ENCODE measurements at places on chromosomes 11 and 22.
A peak's percentile ranks its signal among the peaks of the same experiment; 100 is the strongest.

- no peak for DNase-seq
These were observed 1075.5 kb downstream of the OPCML start for GRCh38 chr11:132456751-132457328.

DNA sequence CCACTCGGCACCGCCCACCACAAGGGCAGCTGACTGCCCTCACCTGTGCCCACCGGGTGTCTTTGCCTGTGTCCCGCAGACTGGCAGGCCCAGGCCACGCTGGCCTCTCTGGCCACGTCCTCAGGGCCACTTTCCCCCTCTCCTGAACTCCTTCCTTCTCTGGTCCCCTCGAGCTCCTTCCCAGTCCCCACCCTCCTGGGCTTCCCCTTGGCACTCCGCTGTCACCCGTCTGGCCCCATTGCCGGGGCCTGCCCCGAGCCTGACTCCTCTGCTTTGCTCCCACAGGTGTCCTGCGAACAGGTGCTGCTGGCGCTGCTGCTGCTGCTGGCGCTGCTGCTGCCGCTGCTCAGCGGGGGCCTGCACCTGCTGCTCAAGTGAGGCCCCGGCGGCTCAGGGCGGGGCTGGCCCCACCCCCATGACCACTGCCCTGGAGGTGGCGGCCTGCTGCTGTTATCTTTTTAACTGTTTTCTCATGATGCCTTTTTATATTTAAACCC lies 14.2 kb downstream of the MCAT start:
- no peak for DNase-seq

- peak; percentile 65 for DNase-seq
These were observed 26.9 kb downstream of the PICALM start for GRCh38 chr11:86041975-86042378.

DNA sequence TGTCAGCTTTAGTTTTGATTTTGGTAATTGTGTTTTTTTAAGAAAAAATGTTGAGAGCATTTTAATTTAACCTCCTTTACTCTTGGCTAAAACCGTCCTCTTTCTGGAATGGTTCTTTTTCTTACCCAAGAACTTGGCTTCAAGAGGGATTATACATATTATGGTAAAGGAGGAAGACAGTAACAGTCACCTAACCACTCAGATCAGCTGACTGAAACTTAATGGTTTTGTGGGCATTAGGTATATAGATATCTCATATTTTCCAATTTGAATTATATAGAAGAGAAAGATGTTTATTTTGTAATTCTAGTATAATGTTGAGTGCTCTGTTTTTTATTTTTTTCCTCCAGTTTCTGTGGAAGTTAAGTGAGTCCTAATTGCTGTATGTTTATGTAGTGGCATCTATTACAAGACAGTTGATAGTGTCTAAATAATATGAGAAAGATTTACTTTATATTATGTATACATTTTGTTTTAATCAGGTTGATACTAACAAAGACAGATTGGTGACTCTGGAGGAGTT lies 36.6 kb upstream of the NCR3LG1 start:
- DNase-seq: no peak

GRCh38 chr22:50076646-50077535 lies 8.3 kb downstream of the MLC1 start:
- DNase-seq: no peak

- no peak for DNase-seq
These were observed 924 bp downstream of the C11orf65 start for GRCh38 chr11:108466405-108466804.

DNA sequence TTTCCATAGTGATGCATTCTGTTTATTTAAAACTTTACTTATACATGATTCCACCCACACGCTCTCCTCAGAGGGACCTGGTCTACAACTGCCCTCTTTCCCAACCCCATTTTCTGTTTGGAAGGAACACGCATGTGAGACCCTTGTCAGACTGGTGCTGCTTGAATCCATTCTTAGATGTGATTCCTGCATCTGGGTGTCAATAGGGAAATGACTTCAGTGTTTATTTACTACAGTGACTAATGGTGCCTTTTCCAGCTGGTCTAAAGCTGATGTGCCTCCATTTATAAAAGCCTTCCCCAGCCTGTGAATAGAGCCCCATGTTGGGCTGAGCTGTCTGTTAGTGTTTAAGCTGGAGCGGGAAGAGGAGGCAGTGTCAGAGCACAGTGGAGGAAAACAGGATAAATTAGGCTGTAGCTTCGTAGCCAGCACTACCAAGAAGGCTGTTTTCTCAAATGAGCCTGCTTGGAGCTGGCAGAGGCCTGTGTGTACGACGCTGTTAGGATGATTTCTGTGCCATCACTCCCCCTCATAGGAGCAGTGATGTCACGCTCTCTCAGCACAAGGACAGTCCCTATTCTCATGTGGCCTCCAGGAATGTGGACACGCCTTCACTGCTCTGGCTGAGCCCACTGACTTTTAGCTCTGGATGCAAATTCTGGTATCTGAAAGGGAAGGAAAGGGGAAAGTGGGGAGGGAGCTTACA lies 18.9 kb upstream of the C11orf96 start:
- no peak for DNase-seq

DNA sequence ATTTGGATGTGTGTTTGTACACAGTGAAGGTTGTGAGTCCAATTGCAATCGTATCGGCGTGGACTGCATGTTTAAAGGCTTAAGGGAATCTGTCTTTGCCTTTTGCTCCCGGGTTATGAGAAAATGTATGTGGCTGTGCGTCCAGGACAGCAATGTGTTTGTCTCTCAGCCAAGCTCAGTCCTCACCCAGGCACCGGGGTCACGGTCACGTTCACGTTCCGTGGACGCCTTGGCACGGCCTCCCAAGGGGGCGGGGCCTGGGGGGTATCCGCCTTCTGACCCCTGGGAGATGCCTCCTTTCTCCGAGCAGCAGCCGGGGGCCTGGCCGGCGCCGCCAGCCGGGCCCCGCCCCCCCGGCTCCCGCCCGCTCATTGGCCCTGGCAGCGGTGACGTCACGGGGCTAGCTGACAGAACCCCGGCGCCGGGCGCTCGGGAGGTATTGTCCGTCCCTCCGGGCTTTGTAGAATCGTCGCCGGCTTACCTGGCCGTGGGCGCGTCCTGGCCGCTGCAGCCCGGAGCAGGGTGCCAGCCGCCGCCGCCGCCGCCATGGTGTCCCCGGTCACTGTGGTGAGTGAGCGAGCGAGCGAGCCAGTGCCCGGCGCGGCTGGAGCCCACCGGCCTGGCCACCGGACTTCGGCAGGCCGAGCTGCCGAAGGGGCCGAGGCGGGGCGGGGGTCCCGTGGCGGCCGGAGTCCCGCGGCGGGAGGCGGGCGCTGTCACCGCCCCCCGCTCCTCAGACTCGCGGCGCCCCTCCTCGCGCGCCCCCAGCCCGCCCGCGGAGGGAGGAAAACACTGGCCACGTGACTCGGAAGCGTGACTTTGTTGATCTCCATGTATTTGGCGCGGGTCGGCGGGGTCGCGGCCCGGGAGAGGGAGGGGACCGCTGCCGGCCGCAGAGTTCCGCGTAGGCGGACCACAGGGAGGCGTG lies at the start of gene TMEM86A:
Gene TMEM86A, plus strand, starts transcription at position 439 of the 928 bp plus-strand sequence. Its CDS starts 108 bp downstream, at position 547.
- peak; percentile 77 for DNase-seq

DNA sequence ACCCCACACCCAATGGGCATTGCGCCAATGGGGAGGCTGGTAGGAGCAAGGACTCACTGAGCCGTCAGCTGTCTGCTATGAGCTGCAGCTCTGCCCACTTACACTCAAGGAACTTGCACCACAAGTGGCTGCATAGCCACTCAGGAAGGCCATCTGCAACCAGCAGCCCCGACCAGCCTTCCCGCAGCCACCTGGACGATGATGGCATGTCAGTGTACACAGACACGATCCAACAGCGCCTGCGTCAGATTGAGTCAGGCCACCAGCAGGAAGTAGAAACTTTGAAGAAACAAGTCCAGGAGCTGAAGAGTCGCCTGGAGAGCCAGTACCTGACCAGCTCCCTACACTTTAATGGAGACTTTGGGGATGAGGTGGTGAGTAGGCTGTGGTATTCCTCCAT lies 59.8 kb upstream of the HORMAD2 start:
- no peak for DNase-seq

- DNase-seq: no peak
These were observed 585 bp downstream of the THYN1 start for GRCh38 chr11:134252346-134253187.

- no peak for DNase-seq
These were observed 27.7 kb upstream of the SMCO4 start for GRCh38 chr11:93570759-93571413.

GRCh38 chr11:17445240-17445795 lies 31.3 kb downstream of the ABCC8 start:
- DNase-seq: no peak

DNA sequence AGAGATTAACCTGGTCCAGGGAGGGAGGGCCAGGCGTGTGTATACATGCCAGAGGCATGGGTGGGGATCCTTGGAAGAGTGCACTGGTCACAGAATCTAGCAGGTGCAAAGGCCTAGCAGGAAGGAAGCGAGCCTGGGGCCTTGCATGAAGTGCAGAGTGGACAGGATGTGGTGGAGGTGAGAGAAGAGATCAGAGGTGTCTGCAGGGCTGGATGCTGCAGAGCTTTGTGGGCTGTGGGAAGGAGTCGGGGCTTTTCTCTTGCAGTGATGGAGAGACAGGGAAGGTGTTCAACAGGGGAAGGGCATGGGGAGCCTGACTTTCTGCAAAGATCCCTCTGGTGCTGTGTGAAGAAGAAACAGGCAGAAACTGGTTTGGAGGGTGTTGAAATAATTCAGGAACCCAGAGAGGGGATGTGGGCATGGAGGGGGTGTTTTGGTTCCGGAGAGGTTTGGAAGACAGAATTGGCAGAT lies 2.5 kb upstream of the TPST2 start:
- peak; percentile 67 for DNase-seq

DNA sequence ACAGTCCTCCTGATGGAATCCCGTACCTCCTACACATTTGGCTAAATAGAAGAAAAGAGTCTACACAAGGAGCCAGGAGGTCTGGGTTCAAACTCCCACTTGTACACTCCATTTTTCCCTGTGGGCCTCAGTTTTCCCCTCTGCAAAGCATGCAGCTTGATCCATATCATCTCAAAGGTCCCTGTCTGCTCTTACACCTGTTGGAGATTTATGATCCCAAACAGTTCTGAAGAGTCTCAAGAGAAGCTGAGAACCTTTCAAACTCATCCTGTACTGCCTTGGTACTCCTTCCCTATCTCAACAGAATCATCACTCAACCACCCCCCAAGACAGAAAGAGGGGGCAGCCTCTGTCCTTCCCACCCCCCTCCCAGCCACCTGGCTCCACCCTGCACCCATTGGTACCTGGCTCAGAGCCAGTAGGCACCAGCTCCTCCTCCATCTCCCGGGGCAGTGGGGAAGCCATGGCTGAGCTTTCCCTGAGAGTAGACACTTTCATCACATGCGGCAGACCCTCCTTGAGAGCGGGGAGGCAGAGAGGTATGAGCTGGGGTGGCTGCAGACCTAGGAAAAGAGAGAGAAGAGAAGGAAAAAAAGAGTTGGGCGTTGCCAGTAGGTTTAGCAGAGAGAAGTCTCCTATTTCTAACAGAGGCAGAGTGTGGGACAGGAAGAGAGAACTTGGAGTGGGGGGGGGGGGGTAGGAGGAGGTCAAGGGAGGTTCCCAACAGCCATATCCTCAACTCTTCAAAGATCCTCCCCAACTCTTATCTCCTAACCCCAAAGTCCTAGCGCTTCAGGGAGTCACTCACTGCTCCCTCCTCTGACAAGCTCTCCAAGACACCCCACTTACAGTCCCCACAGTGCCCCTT lies 3.1 kb downstream of the TNKS1BP1 start:
- no peak for DNase-seq

- DNase-seq: no peak
These were observed 8.6 kb downstream of the KCNQ1 start for GRCh38 chr11:2453436-2453835.

DNA sequence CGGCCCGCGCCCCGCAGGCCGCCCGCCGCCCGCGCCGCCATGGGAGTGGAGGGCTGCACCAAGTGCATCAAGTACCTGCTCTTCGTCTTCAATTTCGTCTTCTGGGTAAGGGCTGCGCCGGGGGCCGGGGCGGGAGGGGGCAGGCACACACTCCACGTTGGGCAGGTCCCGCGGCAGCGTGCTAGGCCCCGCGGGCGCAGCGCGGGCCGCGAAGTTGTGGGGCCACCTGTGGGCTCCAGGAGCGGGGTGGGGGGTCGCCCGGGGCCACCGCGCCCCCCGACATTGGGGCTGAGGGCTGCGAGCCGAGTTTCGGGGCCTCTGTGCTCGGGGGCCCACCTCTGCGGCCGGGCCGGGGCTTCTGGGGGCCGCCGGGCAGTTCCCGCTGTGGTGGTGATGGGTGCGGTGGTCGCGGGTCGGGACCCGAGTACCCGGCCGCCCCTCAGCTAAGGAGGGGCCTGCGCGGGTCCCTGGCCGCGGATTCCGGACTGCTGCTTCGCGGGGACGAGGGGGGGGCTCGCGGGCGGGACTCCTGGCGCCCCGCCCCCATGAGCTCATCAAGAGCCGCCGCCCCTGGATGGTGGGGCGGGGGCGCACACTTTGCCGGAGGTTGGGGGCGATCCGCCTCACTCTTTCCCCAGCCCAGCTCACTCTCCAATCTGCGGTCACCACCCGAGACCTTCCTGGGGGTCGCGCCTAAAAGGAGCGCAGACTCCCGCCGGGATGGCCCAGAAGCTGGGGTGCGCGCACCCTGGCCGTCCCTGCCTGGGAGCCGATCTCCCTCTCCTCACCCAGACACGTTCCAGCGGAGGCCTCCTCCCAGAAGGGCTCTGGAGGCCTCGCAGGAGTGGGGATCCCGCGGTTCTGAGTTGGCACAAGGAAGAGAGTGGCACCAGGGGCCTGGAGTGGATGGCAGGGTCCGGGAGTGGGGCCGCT lies 667 bp downstream of the CD81 start:
- no peak for DNase-seq

GRCh38 chr11:119382101-119382500 lies 611 bp upstream of the USP2 start:
- DNase-seq: no peak

DNA sequence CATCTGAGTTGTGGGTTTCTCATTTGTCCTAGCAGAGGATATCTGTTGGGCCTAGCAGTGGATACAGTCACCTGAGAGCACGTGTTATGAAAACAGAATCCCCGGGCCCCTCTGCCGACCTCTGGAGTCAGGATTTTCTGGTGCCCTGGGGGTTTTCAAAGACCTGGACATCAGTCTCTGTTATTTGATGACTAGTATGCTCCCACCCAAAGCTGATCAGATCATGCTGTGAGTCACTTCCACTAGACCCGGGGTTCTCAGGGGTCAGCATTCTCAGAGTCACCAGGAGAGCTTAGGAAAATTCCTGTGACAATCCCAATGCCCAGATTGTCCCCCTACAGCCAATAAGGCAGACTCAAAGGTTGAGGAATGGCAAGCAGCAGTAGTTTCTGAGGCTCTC lies 38.7 kb downstream of the KCNJ1 start:
- DNase-seq: no peak

- no peak for DNase-seq
These were observed 20.6 kb downstream of the POLR3H start for GRCh38 chr22:41523464-41524221.

DNA sequence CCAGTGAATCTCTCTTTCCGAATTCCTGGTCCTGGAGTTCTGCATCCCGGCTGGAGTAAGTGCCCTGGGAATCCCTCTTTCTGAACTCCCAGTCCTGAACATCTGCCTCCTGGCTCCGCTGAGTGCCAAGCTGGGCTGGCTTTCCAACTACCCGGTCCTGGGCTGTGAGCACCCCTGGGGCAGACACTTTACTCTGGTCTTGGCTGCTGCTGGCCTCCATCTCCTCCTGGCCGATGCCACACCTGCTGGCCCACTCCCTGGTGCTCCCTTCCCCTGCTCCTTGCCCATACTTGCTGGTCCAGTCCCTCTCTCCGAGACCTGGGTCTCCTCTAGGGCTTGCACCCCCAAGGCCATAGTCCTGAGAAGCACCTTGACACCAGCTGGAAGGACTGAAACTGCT lies 14.7 kb downstream of the TNKS1BP1 start:
- no peak for DNase-seq

- no peak for DNase-seq
These were observed 38.9 kb upstream of the CCDC34 start for GRCh38 chr11:27401833-27402316.

Measured in GDM1 (cell line).